ENCODE measurements at places on chromosomes 4 and X. TPM values are rescaled to one million over a fixed set of nuclear protein-coding genes. Genes with fewer than 3 reads are reported as not detected.

- peak; percentile 23 for DNase-seq
- H3K27ac ChIP-seq: no peak overlapping the region
- no peak overlapping the region for H3K4me3 ChIP-seq
- peaks cover 5% of the 10 kb centered on the region for H3K27me3 ChIP-seq
- H3K4me1 ChIP-seq: no peaks in the 10 kb centered on the region
Observed at GRCh38 chr4:77358315-77358928, 201.4 kb downstream of the CCNG2 start.

DNA sequence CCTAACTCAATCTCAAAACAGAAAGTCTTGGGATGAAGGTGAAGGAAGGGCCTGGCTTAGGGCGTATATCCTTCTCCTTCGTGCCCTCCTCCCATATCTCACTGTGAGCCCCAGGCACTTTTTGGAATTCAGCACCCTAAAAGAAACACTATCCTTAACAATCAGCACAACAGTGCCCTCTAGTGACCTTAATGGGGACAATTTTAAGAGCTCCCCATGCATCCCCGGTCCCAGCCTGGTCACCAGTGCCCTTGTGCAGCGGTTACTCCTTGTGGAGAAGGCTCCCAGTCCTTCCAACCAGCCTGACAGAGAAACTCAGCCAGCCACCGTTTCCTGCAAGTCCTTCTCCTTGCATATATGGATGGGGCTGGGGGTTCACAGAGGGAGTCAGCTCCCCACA, 4.2 kb downstream of the PAK3 start:
- H3K36me3 ChIP-seq: no peaks in the 10 kb centered on the region
- DNase-seq: peak; percentile 26
- no peak overlapping the region for H3K27ac ChIP-seq
- H3K27me3 ChIP-seq: peaks cover 6% of the 10 kb centered on the region
- peaks cover 13% of the 10 kb centered on the region for H3K4me1 ChIP-seq
- H3K4me3 ChIP-seq: no peak overlapping the region

- H3K36me3 ChIP-seq: peaks cover 15% of the 10 kb centered on the region
- no peak overlapping the region for H3K27ac ChIP-seq
- H3K4me3 ChIP-seq: no peak overlapping the region
- H3K27me3 ChIP-seq: no peaks in the 10 kb centered on the region
- H3K4me1 ChIP-seq: no peaks in the 10 kb centered on the region
- DNase-seq: no peak
Observed at GRCh38 chr4:39103291-39103690, 41.3 kb downstream of the KLHL5 start.

- no peaks in the 10 kb centered on the region for H3K27me3 ChIP-seq
- no peaks in the 10 kb centered on the region for H3K4me1 ChIP-seq
- no peak overlapping the region for H3K27ac ChIP-seq
- H3K36me3 ChIP-seq: no peaks in the 10 kb centered on the region
- no peak for DNase-seq
- no peak overlapping the region for H3K4me3 ChIP-seq
Observed at GRCh38 chrX:44099366-44099765, 126.2 kb upstream of the NDP start.

Gene AREG
- total RNA-seq: not detected

Measured in activated CD8-positive, alpha-beta T cell treated with anti-CD3 and anti-CD28 coated beads, Interleukin-2, amount 10 ng/mL, durations not matched to agents 7 days and 5 days (primary cell).